Right lobe of liver (tissue), 6 donors: ENCODE measurements at places on chromosomes 1 and 21. TPM values are rescaled to one million over a fixed set of nuclear protein-coding genes. Genes with fewer than 3 reads are reported as not detected.

The C1orf87 gene
- total RNA-seq: not detected

The OR14K1 gene
- not detected for total RNA-seq

The ZBTB8B gene
- not detected for total RNA-seq

The IVL gene
- not detected for total RNA-seq

The AMIGO1 gene
- total RNA-seq: 3.4 TPM

The UMODL1 gene
- not detected for total RNA-seq

The SH3BGRL3 gene
- total RNA-seq: 35.8 TPM

The NID1 gene
- 67.1 TPM for total RNA-seq

The FAM177B gene
- not detected for total RNA-seq

The GJA9 gene
- not detected for total RNA-seq

The MUL1 gene
- total RNA-seq: 33.6 TPM

The C1orf116 gene
- 0.68 TPM for total RNA-seq

The MYOM3 gene
- 0.04 TPM for total RNA-seq

The FAM110D gene
- 0.43 TPM for total RNA-seq

The FCMR gene
- total RNA-seq: 1.4 TPM

The AMY1A gene
- not detected for total RNA-seq

The ERICH3 gene
- 0.09 TPM for total RNA-seq

The GJA8 gene
- total RNA-seq: not detected

The RUNX1 gene
- 4.2 TPM for total RNA-seq

The GPBP1L1 gene
- total RNA-seq: 61.2 TPM

The RASSF5 gene
- 14.0 TPM for total RNA-seq

The CFHR3 gene
- total RNA-seq: 430 TPM

The CFHR4 gene
- 49.3 TPM for total RNA-seq

The GPR89B gene
- 15.7 TPM for total RNA-seq

The MTMR11 gene
- 7.1 TPM for total RNA-seq

The S100A1 gene
- total RNA-seq: 1.2 TPM

The SPATA17 gene
- not detected for total RNA-seq

The ADORA1 gene
- total RNA-seq: 0.35 TPM

The KDF1 gene
- total RNA-seq: 4.1 TPM

The LY9 gene
- 0.11 TPM for total RNA-seq

The FCRL5 gene
- 0.19 TPM for total RNA-seq

The BOLA1 gene
- total RNA-seq: 23.7 TPM

The KCND3 gene
- total RNA-seq: 13.6 TPM
